Iris pigment epithelial cell (primary cell): ENCODE measurements at places on chromosomes 7 and 10.

DNA sequence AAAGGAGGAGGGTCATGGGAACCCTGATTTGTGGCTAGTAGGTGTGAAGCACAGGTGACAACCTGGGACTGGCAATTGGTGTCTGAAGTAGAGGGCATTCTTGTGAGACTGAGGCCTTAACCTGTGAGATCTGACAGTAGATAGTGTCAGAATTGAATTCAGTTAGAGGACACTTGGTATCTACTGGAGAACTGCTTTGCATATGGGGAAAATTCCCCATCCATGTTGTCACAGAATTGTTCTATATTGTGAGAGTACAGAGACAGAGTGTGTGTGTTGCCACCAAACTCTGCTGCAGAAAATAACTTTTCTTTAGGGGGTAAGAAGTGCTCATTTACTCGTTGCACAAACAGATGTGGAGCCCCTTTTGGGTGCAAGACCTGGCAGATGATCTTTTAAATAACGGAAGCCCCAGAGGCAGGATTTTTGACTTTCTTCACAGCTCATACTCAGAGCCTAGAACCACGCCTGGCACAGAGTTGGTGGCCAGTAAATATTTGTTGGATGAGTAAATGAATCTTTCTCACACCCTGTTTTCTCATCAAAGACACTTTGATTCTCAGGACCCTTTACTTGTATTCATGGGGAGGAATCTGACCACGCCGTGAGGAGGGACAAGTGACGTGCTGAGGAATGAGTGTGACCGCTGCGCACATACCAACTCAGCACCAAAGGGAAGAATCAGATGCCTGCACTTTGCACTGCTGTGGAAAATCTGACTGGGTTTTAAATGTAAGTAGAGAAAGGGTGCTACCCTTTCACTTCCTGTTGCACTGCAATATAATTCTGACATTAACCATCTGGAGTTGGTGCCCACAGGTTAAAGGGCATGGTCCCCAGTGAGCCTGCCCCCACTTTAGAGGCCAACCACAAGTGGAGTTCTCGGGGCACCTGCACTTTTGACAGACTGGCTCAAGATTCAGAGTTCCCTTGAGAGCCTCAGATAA is 39.2 kb upstream of the SDHAF3 start:
- DNase-seq: no peak

- peak; percentile 97 for DNase-seq
Measured at GRCh38 chr10:51879238-51879637, 179.8 kb upstream of the CSTF2T start.

DNA sequence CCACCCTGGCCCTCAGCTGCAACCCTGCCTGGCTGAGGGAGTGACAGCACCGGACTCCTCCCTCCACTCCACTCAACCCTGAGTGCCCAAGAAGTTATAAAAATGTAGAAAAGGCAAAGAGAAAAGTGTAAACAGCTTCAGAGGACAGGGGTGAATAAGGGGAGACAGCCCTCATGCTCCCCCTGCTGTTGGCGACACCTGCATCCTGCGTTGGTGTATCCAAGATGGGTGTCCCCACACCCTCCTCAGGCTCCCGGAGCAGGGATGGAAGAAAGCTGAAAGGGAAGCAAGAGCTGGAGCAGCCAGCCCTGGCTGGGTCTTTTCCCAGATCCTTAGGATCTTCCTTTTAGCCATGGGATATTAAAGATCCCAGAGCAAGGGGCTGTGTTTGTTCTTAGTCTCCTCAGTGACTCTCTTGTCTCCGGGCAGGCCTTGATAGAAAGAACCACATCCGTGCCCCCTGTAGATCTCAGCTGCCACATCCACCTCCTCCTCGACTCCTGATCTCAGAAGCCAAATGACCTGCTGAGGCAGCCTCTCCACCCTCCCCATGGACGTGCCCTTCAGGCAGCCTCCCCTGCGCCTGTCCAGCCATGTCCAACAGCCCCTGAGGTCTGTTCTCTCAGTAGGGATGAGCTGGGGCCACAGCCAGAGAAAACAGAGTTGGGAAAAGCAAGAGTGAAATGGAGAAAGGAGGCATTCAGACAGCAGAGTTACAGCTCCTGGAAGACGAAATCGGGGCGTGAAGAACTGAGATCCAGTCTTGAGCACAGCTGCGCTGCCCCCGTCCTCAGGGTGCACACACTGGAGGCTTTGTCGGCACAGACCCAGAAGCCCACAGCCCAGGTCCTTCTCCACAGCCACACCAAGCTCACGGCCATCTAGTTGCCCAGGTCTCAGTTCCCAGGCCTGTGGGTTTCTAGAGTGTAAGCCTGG is 6.8 kb downstream of the FAM131B start:
- DNase-seq: no peak

- DNase-seq: peak; percentile 28
Measured at GRCh38 chr7:65827366-65827765, 45.5 kb upstream of the VKORC1L1 start.

- peak; percentile 54 for DNase-seq
Measured at GRCh38 chr10:99880080-99880835, 97.8 kb downstream of the ABCC2 start.

DNA sequence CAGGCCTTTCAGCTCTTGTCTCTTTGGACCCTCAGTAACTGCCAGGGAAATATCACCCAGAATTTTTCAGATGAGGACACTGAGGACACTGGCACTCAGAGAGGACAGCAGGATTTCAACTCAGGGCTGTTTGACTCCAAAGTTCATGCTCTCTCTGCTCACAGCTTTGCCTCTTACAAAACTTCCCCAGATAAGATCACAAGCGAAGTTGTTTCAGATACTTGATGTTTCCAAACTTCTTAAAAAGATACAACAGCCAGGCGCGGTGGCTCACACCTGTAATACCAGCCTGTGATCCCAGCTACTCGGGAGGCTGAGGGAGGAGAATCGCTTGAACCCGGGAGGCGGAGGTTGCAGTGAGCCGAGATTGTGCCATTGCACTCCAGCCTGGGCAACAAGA is 32.4 kb upstream of the ZRANB1 start:
- DNase-seq: no peak

- DNase-seq: no peak
Measured at GRCh38 chr7:120353171-120353570, 80.2 kb downstream of the KCND2 start.

DNA sequence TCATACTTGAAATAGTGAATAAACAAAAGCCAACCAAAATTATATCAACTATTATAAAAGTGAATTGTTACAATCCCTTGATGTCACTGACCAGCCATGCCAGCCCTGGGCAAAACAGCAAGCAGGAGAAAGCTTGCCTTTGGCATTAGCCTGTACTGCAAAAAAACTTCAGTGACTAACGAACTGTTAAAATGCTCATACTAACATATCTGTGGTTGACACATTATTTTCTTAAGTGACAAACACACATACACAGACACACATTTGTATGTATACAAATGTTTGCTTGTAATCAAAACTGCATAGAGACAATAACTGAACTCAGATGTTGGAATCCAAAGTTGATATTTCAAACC is 29.5 kb downstream of the CHCHD3 start:
- DNase-seq: no peak

GRCh38 chr7:5754981-5755599 is 26.4 kb downstream of the RNF216 start:
- DNase-seq: no peak

GRCh38 chr7:120997882-120998474 is 9.5 kb downstream of the CPED1 start:
- DNase-seq: no peak

GRCh38 chr10:121661451-121661851 is 63.2 kb upstream of the FGFR2 start:
- DNase-seq: no peak

DNA sequence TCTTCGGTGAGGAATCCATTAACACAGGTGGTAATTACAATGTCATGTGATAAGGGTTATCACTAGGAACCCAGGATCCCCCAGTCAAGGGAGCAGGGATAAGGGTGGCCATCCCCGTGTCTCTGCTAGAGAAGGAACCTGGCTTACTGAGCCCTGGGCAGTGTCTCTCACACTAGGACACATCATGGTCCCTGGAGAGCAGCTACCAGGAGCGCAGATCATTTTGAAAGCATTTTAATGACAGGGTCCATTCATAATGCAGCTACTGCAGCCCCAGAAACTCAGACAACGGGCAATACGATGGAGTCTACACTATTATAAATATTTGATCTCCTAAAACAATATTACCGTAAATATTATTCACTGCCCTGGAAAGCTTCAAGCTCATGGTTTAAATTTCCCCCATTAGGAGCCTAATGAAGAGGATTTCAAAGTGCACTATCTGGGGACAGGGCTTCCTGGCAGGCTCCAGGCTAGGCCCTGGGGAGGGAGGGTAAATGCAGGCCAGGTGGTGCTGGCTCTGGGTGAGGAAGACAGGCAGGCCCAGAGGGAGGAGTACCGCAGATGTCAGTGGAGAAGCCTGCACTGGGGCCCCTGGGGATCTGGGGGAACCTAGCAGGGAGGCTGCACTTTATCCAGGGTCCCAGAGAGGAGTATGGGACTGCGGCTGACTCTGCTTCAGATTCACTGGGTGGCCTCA is 52.6 kb upstream of the LOXL4 start:
- DNase-seq: no peak

- DNase-seq: peak; percentile 94
Measured at GRCh38 chr10:78407009-78407711, 373.5 kb downstream of the RPS24 start.

GRCh38 chr10:77226853-77227565 is 410.6 kb downstream of the KCNMA1 start:
- DNase-seq: no peak

- DNase-seq: no peak
Measured at GRCh38 chr7:37663693-37664092, 19.9 kb upstream of the GPR141 start.

DNA sequence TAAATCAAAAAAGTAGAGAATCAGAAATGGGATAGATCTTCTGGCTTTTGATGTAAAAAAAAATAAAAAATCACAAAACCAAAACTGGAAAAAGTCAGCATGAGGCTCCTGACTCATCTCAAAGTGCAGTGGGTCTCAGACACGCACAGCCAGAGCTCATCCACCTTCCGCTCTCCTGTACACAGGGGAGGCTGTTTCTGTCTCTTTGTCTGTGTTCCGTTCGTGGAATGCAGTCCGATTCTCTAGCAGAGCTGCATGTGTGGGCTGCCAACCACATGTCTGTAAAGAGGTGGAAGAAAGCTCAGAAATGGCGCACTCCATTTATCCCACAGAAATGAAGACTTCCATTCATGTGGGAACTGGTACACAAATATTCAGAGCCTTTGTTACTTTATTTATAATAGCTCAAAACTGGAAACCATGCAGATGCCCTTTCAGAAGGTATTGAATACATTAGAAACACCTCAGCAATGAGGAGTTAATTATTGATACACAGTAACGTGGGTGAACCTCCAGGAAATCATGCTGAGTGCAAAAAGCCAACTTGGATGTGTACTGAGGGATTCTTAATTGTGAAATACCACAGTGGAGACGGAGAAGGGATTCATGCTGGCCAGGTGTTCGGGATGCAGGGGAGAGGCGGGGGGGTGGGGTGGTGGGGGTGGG is 123.3 kb downstream of the TRRAP start:
- no peak for DNase-seq

DNA sequence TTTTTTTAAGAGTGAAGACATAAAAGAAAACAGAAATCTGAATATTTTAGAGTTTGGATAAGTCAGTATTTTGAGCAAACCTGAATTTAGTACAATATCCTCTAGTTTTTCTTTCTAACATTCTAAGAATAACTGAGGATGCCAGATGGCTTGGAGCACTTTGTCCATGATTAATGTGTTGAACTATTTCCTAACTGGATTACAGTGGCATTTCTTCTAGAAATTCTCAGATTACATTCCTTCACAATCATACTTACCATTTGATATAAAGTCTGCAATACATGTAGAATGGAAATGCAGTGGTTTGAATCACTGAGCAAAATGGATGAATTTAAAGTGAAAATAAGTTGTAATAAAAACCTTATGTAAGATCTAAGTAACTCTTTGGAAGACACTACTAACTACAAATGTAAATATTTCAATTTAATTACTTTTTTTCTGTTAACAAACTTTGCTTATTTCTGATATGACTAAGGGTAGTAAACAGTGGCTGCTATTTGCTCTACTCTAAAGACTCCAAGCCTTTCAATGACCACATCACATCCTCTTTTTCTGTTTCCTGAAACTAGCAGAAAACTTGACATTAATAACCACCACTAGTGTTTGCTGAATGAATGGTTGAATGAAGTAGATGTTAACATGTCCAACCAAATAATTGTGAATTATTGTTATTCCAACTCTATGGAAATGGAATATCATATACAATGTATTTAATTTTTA is 102.8 kb downstream of the PRKG1 start:
- peak; percentile 83 for DNase-seq

DNA sequence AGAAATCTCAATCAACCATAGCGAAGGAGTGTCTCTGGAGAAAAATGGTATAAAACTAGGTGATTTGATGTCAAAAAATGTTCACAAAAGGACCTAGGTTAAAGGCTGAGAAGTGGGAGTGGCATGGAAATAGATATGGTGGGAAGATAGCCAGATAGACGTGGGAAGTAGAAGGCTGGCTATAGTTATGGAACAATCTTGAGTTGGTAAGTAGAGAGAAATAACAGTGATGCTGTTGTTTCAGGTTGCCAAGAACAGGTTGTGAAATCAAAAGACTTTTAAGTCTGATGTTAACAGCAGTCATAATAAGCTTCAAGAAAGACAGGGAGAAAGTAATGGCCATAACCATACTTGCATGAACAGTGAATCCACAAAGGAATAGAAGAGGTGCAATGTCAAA is 106.1 kb upstream of the RSU1 start:
- peak; percentile 36 for DNase-seq

- no peak for DNase-seq
Measured at GRCh38 chr7:4751398-4751947, 23.9 kb upstream of the AP5Z1 start.

DNA sequence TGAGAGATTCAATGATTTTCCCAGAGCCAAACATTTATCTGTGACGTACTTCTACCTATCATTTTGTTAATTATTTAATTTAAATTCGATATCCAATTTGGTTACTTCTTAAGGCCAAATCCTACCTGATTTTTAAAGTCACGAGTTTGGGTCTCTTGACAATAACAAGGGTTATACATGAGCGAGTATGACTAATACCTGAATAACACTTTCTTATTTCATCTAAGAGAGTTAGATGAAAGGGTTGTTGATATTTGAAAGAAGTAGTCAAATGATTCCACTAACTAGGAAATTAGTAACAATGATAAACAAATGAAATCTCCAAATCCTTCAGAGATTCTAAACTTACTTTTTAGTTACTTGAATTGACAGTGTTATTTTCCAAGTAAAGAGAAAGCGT is 1086.9 kb downstream of the XPNPEP1 start:
- no peak for DNase-seq

DNA sequence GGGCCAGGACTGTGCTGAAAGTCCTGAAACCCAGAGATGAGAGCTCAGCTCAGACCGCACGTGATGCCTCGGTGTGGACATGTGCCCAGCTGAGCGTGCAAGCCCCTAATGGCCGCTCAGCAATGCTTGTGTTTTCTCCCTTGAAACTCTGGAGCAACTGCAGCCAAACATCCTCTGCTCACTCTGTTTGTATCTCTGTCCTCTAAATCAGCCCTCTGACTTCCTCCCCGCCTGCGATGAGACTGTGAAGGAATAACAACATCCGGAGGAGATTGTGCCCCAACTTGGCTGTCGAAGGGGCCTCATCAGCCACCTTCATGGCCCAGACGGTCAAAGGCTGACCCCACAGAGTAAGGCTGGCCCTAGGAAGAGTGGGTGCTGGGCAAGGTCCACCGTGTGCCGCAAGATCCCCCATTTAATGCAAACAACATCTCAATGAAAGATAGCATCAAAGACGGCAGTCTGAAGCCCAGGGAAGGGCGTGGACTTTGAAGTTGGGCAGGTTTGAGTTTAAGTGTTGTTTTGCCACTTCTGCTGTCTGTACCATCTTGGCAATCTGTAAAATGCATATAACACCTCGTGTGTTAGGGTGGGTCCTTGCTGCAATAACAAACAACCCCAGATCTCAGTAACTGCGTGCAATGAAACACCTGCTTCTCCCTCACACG is 39.9 kb downstream of the CALML3 start:
- no peak for DNase-seq
